CD8-positive, alpha-beta T cell (primary cell): ENCODE measurements at places on chromosomes 1 and 21.

- DNase-seq, result no peak
Measured at GRCh38 chr1:231871878-231872277, 245.3 kb downstream of the DISC1 start.

GRCh38 chr1:201226859-201227488, 36.4 kb downstream of the IGFN1 start:
- no peak for DNase-seq

GRCh38 chr1:14010476-14010875, 310.5 kb downstream of the PRDM2 start:
- DNase-seq, result no peak

DNA sequence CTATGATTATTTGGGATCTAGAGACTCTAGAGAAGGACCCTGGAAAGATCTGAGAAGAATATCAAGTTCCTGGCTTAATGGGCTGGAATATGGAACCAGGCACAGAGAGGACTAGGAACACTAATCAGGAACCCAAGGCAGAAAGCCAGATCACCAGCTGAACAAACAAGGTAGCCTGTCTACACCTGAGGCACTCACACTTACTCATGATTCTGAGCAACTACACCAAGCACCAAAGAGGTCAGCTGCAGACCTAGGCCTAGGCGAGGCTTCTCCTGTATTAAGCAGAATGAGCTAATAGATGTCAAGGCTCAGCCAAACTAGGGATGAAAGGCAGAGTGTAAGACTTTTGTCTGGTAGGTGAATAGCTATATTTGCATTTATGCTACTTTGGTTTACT, 368.1 kb downstream of the LTN1 start:
- DNase-seq, result no peak

DNA sequence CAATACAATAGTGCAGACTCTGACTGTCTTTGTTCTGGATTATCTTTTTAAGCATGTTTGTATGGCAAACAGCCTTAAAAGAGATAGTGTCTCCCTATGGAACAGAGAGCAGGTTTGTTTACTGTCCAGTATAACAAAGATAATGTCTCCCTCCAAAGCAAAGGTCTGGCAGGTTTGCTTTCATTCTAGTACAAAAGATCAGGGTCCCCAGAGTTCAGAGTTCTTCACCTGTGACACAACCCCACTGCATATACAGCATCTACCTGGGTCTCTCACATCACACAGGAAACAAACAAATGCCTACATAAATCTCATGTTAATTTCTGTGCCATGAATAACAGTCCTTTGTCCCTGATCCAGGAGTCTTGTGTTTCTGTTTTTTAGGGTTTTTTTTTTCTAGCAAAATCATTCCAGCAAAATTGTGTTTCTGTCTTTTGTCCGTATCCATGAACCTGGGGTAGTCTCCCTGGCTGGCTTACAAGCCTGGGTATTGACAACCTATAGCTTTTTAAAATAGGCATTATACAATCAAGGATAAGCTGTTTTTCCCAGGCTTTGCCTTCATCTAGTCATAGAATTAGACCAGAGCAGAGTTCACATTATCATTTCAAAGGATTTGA, 89.4 kb upstream of the PTBP2 start:
- no peak for DNase-seq

- no peak for DNase-seq
Measured at GRCh38 chr1:64679177-64679576, 65.7 kb upstream of the RAVER2 start.

- DNase-seq, result no peak
Measured at GRCh38 chr1:1046243-1046642, 26.3 kb downstream of the AGRN start.

DNA sequence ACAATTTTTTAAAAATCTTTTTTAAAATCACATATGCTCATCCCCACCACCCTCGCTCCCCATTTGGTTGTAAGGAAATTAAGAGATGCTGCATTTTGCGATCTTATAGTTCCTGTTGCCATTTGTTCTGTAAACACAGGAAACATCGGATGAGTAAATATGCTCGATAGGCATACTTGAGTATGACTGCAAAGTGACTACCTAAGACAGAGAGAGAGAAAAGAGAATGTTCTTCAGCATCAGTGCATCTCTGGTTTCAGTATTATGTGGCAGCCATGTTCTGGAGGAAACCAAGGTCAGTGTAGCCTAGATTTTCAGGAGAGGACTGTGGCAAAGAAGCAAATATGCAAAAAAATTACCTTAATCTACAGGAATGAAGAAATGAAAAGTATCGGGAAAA, 265.5 kb upstream of the FMN2 start:
- no peak for DNase-seq

DNA sequence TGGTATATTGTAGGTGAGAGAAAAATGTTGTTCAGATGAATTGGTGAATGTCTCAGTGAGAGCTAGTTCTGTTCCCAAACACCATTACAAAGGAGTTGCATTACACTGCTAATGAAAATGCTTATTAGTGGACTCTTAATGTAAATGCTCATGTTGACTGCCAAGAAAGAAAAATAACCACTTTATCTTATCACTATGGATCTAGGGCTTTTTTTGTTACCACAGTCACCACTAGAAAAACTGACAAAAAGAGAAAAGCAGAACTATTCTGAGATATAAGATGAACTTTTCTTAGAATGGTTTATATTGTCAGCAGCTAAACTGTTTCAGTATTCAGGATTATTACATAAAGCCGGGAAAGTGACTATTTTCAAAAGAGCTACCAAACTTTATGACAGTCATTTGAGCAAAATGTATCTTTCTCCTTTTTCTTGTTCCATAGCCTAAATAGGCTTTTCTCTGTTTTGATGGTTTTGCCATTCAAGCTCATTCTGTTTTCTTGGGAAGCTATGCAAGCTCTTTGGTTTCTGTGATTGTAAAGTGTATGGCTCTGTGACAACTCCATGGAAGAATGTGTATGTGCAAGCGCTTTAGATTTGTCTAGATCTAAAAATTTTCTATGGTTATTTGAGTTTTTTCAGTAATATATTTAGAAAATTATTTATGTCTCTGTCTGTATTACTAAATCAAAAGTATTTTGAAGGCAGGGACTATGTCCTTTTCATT, 64.2 kb upstream of the DPH5 start:
- DNase-seq, result no peak

- no peak for DNase-seq
Measured at GRCh38 chr1:72137656-72138055, 144.7 kb downstream of the NEGR1 start.

DNA sequence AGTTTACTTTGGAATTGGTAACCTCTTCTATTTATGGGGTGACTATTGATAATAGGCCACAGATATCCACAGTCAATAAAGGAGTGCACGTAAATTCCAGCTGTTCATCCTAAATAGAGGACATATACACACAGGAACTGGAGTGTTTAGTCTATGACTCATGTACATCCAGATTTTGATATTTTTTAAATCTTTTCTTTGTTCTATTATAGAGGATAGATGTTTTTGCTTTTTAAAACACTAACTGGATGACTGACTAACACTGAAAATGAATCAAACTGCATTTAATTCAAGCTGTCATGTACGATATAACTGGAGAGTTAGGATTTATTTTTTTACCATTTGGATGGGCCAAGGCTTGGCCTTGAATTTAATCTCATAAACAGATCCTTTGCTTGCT, 45.9 kb downstream of the RGL1 start:
- DNase-seq, result no peak

DNA sequence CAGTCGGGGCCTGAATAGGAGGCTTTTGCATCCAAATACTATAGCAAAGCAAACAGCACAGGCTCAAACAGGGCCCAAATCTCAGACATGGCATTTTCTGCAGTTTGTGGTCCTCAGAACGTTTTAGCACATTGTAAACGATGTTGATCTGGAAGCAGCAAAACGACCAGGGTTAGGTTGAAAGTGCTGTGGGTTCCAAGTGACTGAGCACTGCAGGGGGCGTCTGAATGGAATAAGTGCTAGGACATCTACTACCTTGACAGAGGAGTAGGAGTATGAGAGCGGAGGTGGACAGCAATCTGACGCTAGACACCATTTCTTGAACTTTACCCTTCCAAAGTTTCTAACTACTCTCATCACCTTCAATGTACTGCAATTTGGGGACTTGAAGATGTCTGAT, 214.9 kb downstream of the BARHL2 start:
- DNase-seq, result no peak

- no peak for DNase-seq
Measured at GRCh38 chr1:164265232-164265631, 293.8 kb upstream of the PBX1 start.

GRCh38 chr21:40680311-40680710, 166.6 kb downstream of the DSCAM start:
- no peak for DNase-seq

GRCh38 chr1:110956586-110956985, 7.1 kb downstream of the LRIF1 start:
- no peak for DNase-seq

DNA sequence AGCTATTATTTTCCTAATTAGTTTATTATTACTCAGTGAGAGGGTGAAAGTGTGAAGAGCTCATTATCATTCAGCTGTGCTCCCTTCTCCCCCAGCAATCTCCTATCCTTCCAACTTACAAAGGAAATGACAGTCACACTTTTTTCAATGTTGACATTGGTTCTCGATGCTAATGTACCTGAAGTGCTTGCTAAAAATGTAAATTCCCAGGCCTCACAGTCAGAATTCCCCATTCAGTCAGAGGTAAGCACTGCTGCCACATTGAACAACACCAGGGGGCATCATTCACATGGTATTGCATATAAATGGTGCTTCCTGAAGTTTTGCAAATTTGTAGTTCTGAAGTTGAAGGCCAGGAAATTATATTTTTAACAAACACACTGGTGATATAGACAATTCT, 132.7 kb upstream of the FOXD3 start:
- no peak for DNase-seq

DNA sequence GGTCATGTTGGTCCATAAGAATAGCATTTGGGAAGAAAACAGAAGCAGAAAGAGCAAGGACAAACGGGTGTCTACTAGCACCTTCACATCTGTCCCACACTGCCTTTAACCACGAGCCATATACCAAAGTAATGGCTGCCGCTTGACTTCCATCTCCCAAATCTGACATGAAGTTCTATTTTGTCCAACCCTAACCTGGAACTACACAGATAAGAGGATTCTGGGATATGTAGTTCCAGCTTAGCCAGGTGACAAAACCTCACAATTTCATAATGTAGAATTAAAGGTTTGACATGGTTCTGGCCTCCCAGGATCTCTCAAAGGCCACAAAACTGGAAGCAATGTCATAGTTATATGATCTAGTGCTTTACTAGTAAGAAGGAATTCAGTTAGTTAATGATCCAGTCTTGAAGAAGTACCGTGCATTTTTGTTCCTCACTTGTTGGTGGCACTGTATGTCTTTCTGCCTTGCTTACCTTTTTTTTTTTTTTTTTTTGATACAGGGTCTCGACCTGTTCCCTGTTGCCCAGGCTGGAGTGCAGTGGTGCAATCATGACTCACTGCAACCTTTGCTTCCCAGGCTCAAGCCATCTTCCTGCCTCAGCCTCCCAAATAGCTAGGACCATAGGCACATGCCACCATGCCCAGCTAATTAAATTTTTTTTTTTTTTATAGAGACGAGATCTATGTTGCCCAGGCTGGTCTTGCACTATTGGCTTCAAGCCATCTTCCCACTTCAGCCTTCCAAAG, 17.5 kb downstream of the PTGFRN start:
- no peak for DNase-seq

- no peak for DNase-seq
Measured at GRCh38 chr1:204127597-204128242, 24.1 kb downstream of the ETNK2 start.

DNA sequence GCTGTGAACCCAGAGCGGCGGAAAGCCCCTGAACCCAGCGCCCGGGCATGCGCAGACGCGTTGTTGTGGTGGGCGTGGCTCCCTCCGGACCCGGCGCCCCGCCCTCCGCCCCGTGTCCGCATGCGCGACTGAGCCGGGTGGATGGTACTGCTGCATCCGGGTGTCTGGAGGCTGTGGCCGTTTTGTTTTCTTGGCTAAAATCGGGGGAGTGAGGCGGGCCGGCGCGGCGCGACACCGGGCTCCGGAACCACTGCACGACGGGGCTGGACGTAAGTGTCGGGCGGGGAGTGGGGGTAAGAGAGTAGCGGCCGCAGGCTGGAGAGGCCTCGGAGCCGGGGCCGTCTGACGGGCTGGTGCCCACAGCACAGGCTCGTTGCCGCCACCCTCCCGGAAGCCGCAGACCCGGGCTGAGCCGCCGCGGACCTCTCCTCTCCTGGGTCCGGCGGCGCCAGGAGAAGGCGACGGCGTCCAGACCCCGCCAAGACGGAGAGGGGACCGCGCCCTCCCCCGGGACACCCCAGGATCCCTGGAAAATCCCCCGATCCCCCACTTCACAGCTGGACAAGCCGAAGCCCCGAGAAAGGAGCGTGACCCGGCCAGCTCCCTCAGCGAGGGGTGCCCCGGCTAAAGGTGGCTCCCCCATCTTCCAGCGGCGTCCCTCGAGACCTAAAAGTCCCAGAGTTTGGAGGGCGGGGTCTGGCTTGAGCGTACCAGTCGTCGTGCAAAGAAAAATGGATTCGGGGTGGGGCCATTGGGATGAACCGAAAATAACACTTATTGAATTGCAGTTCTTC, at the start of gene TMEM50A:
TSS of gene TMEM50A (plus strand) at position 147 of the 794 bp plus-strand sequence. CDS start 2,153 bp downstream, outside the sequence.
- peak; percentile 95 for DNase-seq

DNA sequence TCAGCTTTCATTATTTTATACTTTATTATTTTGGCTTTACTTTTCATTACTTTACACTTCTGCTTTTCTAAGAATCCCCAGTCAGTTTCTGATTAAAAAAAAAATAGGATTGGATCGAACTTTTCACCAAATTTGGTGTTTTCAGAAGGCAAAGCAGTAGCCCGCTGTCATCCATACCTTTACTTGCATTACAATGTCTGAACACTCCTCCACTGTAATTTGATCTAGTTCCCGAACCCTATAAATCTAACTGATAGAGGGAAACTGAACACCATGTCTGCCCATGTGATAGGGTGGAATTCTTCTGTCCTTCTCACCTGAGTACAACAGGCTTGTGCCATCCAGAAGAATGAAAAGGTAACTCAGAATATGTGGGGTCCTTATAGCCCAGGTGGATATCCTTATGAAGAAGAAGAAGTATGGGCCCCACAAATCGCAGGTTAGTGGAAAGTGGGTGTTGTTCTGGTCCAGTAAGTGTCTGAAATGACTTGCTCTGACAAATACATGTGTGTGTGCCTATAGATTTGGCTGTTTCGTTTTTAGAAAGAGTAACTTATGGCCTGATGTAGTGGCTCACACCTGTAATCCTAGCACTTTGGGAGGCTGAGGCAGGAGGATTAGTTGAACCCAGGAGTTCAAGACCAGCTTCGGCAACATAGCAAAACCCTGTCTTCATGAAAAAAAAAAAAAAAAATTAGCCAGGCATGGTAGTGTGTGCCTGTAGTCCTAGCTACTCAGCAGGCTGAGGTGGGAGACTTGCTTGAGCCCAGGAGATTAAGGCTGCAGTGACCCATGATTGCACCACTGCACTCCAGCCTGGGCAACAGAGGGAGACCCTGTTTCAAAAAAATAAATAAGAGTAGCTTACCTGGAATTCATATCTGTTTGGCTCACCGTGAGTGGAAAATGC, 26.6 kb upstream of the CDC14A start:
- DNase-seq, result no peak
